ENCODE measurements at places on chromosomes 6 and 20.
A peak's percentile ranks its signal among the peaks of the same experiment; 100 is the strongest.

DNA sequence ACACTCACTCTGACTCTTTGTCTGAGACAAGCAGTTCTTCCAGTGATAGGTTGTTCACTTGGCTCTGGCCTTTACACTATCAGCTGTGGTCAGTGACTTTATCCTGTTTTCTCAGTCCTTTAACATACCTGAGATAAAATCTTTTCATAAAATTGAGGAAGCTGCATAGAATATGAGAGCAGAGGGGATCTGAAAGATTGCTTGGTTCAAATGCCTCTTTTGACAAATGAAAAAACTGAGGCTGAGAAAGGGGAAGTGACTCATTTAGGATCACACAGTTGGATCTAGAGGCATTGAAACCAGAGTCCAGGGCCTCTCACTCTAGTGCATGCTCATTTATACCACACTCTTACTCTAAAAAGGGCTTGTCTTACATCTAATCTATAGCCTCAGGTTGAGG is 277.0 kb upstream of the TBX18 start:
- DNase-seq: no peak

GRCh38 chr20:38863024-38863851 is 57.7 kb downstream of the PPP1R16B start:
- no peak for DNase-seq

DNA sequence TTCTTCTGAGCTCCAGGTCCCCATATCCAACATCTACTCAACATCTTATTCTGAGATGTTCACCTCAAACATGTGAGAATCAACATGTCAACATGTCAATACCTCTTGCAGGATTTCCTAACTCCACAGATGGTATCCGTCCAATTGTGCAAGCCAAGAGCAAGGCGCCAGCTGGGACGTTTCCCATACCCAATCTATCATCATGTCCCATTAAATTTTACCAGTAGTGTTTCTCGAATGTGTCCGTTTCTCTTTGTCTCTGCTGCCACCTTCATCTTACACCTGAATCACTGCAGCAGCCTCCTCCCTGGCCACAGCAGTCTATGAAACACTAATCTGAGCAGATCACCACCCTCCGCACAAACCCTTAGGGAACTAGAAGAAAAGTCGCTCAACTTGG is 78.0 kb upstream of the RPS6KA2 start:
- no peak for DNase-seq

DNA sequence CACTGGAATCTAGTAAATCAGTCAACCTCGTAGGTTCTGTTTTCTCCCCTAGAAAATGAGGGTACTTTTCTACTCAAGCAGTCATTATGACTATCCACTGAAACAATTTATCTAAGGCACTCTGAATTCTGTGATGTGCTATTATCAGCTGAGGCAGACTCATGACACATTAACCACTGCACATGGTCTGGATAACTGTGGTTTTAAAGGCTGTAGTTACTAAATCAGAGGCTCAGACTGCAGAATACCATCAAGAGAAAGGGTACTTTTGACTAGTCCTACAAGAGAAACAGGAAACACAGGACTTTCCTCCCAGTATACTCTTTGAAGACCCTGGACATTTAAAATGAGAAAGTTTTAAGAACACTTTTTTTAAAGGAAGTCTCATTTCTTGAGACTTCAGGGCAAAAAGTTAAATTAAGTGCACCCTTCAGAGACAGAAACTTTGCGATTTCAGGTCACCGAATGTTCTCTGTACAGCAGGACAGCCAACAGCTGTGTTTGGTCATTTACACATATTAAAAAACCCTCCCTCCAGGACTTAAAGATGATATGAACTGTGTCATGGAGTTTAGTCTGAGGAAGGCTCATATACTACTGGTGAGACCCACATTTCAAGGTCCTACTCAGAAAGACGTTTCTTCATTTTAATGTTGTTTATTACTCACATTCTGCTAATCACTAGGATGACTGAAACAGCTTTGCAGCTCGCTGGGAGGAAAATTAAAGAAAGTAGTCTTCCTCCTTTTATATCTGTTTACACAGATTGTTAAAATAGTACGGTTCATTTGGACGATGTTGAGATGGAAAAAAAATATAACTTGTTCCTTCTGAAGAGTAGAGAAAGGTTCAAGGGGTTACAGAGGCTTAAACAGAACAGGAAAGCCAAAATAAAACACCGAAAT is 19.9 kb downstream of the ATXN1 start:
- DNase-seq: no peak

DNA sequence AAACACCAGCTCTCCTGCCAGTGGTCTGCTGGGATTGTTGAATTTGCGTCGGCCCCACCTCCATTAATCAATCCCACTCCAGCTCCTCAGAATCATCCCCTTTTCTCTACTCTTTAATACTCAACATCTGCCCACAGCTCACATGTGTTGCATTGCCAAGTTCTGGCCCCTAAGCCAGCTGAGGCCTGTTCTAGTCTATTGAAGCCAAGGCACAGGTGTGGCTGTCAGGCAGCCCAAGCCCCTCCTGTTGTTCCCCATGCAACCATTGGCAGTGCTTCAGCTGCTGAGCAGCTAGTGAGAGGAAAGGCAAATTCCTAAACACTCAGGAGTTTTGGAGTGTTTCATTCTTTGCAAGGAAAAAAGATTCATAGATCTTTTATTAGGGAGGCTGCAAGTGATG is 128.0 kb upstream of the NT5E start:
- DNase-seq: no peak

DNA sequence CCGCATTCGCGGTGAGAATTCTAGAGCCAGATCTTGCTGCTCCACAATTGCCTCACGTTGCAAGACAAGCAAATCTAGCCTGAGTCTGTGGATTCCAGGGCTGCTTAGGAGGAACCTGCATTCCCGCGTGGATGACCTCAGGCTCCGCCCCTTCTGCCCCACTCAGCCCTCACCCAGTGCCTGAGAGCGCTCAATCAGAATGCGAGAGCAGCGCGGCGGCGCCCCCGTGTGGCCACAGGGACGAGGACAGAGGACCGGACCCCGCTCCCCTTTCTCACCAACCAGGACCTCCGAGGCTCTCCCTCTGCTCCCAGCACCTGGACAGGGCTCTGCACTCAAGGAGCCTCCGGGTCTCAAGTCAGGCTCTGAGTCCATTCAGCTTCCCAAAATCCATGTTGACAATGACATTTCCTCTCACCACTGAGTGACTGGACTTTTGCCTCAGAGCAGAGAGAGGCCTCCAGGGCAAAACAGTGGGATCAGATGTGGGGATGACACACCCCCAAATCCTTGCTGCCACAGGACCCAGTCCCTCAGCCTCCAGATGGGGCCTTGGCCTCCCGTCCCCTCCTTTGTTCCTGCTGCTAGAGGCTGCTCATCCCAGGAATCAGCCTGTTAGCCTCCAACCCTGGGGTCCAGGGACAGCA is 52.0 kb downstream of the RPP21 start:
- DNase-seq: no peak

DNA sequence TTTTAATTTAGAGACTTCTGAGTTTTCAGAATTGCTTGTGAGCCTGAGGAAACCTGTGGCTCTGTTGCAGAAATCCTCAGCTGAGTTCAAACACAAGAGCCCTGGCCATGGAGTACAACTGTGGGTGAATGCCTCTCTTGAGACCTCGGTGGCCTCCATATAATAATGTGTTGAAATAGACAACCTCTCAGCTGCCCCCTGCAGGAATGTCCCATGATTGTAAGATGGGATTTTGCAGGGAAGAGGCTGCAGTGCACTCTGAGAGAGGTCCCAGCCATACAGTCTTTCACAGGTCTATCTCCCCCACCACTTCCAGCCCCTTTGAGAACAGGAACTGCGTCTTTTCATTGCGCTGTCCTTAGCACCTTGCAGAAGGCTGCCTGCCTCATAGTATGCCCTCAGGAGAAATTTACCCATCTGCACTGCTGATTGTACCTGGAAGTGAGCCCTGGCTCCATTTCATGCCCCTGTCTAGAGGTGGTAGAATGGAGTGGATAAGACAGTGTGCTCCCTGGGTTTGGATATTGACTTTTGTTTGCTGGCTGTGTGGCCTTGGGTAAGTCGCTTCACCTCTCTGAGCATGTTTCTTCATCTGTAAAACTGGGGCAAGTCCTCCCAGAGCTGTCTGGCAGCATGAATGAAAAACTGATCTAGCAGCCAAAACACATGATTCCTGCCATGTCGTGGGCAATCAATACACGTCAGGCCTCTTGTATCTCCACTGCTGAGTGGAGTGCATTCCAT is 16.8 kb upstream of the CDH22 start:
- no peak for DNase-seq

GRCh38 chr20:22333885-22334545 is 250.4 kb downstream of the FOXA2 start:
- DNase-seq: no peak

DNA sequence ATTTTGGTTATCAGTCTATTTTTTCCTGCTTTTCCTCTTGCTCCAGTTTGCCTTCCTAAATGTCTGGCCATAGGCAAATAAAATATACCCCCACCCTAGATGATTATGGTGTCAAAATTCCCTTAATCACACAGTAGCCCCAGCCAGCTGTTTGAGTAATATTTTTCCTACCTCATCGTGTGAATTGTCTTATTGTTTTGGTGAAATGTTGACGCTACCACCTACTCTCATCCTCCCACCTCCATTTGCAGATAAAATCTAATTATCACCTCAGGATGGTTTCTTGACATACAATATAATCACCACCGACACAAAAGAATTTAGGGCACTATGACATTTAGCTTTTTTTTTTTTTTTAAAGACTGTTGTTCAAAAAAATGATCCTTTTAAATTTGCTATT is 44.1 kb upstream of the FUCA2 start:
- DNase-seq: no peak

- DNase-seq: no peak
These were observed 5.3 kb upstream of the ADGRF5 start for GRCh38 chr6:46927066-46927465.

GRCh38 chr6:132797951-132798868 is at the start of gene SLC18B1:
Gene SLC18B1, minus strand, starts transcription at chr6:132798637. Its CDS starts 181 bp downstream, at chr6:132798456.
- no peak for DNase-seq

DNA sequence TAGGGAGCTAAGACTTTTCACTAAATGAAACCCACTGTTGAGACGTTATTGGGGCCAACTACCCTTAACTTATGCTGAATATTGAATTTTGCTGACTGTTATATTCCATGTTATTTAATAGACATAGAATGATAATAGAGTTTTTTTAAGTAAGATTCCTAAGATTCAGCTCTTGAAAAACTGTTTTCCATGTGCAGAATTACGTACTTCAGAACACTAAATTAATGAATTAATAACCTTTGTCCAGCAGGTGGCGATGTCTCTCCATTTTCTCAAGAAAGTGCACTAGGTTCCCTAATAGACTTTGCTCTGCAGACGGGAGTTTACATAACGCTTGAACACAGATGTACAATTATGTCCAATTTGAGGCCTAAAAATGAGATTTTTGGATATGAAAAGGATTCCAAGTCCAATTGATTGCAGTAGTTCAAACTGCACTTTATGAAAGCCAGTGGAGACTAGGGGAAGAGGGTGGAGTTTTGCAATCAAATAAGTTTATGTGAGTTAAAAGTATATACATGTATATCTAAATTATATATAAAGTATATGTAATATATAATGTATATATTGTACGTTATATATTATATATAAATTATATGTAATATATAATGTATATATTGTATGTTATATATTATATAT is 282.1 kb downstream of the UST start:
- peak; percentile 33 for DNase-seq
